ENCODE measurements at places on chromosomes 5 and 9.

DNA sequence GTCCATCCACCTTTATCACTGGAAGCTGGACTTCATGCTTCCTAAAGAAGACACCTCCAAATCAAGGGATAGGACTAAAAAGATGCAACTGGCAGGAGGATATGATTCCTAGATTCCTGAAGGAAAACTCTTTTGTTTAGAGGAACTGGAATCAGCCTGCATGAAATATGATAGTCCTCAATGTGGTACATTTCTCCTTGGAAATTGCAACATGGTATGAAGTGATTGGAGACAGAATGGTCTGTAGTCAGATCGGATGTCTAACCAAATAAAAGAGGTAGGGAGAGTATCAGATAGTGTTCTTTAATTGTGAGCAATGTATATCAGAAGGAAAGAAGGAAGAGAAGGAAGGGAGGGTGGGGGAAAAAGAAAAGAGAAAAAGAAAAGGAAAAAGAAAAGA lies 116.1 kb upstream of the FSTL4 start:
- no peaks in the 10 kb centered on the region for H3K27me3 ChIP-seq
- no peaks in the 10 kb centered on the region for H3K4me1 ChIP-seq
- no peaks in the 10 kb centered on the region for H3K36me3 ChIP-seq
- H3K4me3 ChIP-seq = no peak overlapping the region

DNA sequence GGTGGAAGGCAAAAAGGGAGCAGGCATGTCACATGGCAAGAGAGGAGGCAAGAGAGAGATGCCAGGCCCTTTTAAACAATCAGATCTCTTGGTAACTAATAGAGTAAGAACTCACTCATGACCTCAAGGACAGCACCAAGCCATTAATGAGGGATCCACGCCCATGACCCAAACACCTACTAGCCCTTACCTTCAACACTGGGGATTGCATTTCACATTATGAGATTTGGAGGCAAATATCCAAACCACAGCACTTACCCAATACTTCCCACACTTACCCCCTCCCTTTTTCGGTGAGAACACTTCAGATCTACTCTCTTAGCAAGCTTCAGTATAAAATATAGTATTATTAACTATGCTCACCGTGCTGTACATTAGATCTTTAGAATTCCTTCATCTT lies 41.9 kb downstream of the ZNF354A start:
- no peaks in the 10 kb centered on the region for H3K36me3 ChIP-seq
- H3K4me1 ChIP-seq = no peaks in the 10 kb centered on the region
- no peak overlapping the region for H3K4me3 ChIP-seq

DNA sequence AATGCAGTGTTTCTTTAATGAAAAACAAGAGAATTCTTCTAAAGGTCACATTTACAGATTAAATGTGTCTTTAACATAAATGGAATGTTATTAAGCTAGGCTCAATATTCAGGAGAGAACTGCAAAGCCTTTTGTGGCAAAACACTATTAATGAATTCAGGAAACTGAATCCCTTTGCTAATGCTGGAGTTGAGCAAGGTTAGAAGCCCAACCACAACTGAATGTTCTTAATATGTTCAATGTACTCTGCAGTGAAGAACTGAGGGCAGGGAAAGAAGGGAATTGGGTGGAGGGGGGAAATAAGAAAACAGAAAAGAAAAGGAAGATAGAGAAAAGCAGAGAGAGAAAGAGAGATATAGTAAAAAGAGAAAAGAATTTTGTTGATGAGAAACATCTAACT lies 276.7 kb upstream of the TMEM161B start:
- DNase-seq = no peak
- H3K4me1 ChIP-seq = no peaks in the 10 kb centered on the region
- H3K27ac ChIP-seq = no peak overlapping the region
- H3K36me3 ChIP-seq = no peaks in the 10 kb centered on the region
- no peak overlapping the region for H3K4me3 ChIP-seq

DNA sequence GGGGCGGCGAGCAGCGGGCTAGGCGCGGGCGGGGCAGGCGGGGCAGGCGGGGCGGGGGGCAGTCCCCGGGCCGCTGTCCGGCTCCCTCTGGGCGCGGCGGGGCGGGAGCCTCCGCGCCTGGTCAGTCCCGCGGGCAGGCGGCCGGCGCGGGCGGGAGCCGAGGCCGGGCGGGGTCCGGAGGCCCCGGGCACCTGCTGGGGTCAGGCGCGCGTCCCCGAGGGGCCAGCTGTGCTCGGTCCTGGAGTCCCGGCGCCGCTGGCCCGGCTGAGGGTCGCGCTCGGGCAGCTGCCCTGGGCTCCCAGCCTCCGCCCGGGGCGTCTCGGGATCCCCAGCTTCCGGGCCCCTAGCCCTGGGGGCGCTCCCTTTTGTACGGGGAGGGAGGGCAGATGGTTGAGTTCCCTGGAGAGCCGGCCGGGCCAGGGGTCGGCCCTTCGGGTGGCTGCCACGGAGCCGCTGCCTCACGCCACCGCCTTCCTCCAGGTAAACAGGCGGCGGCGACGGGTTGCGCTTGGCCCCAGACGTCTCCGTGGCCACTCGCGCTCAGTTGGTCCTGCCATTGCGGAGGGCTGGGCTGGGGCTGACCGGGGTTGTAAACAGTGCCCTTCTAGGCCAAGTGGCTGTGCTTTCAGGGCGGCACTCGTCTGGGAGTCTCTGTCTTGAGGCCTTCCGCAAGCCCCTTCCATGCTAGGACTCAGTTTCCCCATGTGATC lies 473 bp downstream of the ZBTB34 start:
- no peaks in the 10 kb centered on the region for H3K36me3 ChIP-seq
- peak overlapping the region; percentile 77 for H3K27ac ChIP-seq
- peaks cover 12% of the 10 kb centered on the region for H3K4me1 ChIP-seq
- DNase-seq = peak; percentile 26

GRCh38 chr9:83281306-83282255 lies 218.6 kb upstream of the RASEF start:
- no peaks in the 10 kb centered on the region for H3K36me3 ChIP-seq
- no peak overlapping the region for H3K27ac ChIP-seq
- H3K27me3 ChIP-seq = no peaks in the 10 kb centered on the region
- no peaks in the 10 kb centered on the region for H3K4me1 ChIP-seq
- H3K4me3 ChIP-seq = no peak overlapping the region

- no peaks in the 10 kb centered on the region for H3K36me3 ChIP-seq
- no peaks in the 10 kb centered on the region for H3K27me3 ChIP-seq
- H3K4me1 ChIP-seq = peaks cover 2% of the 10 kb centered on the region
- H3K4me3 ChIP-seq = no peak overlapping the region
- no peak for DNase-seq
Measured at GRCh38 chr9:78437806-78438205, 140.9 kb downstream of the PSAT1 start.

- no peaks in the 10 kb centered on the region for H3K4me1 ChIP-seq
- H3K27ac ChIP-seq = no peak overlapping the region
- H3K4me3 ChIP-seq = no peak overlapping the region
- no peaks in the 10 kb centered on the region for H3K27me3 ChIP-seq
- DNase-seq = no peak
- no peaks in the 10 kb centered on the region for H3K36me3 ChIP-seq
Measured at GRCh38 chr5:149166591-149167100, 25.4 kb downstream of the ABLIM3 start.

DNA sequence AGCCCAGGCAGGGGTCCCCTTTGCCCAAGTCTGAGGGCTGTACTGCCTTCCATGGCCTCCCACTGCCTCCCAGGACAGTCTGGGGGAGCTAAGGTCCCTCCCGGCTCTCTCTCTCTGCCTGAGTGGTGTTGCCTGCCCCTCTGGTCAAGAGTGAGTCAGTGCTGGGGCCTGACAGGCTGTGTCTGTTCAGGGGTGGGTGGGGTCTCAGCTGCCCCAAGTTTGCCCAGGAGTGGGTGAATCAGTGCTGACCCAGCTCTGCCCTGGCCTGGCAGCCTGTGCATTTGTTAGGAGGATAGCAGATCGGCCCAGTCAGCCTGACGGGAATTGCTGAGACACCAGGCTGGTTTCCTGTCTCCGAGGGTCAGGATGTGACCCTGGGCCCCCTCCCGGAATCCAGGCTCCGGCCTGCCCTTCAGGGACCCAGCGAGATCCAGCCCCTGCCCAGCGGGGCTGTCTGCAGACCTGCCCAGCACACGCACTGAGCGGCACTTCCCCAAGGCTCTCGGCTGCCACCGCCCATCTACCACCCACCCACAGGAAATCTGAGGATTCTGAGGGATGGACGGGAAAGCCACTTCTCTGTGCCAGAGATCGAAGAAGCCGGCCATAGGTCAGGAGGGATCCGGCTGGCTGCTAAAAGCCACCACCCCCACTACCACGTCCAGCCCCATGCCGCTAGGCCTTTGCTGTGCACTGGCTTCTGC lies 15.9 kb downstream of the ENG start:
- no peaks in the 10 kb centered on the region for H3K27me3 ChIP-seq
- H3K4me1 ChIP-seq = peaks cover 64% of the 10 kb centered on the region
- DNase-seq = peak; percentile 82
- no peak overlapping the region for H3K4me3 ChIP-seq

GRCh38 chr9:122084026-122084675 lies 9.0 kb downstream of the TTLL11 start:
- H3K4me3 ChIP-seq = no peak overlapping the region
- H3K27ac ChIP-seq = no peak overlapping the region
- H3K4me1 ChIP-seq = peaks cover 3% of the 10 kb centered on the region
- H3K36me3 ChIP-seq = no peaks in the 10 kb centered on the region
- no peaks in the 10 kb centered on the region for H3K27me3 ChIP-seq

- no peak for DNase-seq
- no peak overlapping the region for H3K4me3 ChIP-seq
- no peaks in the 10 kb centered on the region for H3K4me1 ChIP-seq
Measured at GRCh38 chr5:143308731-143309130, 94.8 kb downstream of the NR3C1 start.

GRCh38 chr5:75656311-75657003 lies 45.2 kb downstream of the ANKDD1B start:
- DNase-seq = no peak
- no peaks in the 10 kb centered on the region for H3K36me3 ChIP-seq
- no peaks in the 10 kb centered on the region for H3K4me1 ChIP-seq
- peak overlapping the region; percentile 29 for H3K4me3 ChIP-seq
- no peak overlapping the region for H3K27ac ChIP-seq

- H3K36me3 ChIP-seq = no peaks in the 10 kb centered on the region
- DNase-seq = no peak
- no peak overlapping the region for H3K4me3 ChIP-seq
- no peaks in the 10 kb centered on the region for H3K27me3 ChIP-seq
- no peak overlapping the region for H3K27ac ChIP-seq
- H3K4me1 ChIP-seq = no peaks in the 10 kb centered on the region
Measured at GRCh38 chr9:5876711-5877110, 14.0 kb upstream of the MLANA start.

DNA sequence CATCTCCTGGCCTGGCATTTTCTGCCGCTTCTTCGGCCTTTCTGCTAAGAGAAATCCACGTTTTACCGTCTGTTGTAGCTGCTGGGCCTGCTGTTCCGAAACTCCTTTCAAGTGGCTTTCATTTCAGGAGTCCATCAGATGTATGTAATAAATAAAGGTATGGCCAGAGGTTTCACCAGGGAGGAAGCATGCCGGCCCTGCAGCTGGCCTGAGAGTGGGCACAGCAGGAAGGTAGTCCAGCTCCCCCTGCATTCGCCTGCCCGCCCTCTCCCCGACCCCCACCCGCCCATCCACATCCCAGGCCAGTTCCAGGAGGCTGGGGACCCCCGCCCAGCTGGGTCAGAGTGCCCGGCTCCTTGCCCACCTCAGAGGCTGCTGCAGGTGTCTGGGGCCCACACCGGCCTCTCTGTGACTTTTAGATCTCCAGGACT lies 46.4 kb upstream of the EXOC3 start:
- no peak overlapping the region for H3K27ac ChIP-seq
- peak; percentile 7 for DNase-seq
- H3K4me1 ChIP-seq = peaks cover 17% of the 10 kb centered on the region
- no peaks in the 10 kb centered on the region for H3K27me3 ChIP-seq

- H3K27ac ChIP-seq = no peak overlapping the region
- no peak overlapping the region for H3K4me3 ChIP-seq
- H3K27me3 ChIP-seq = no peaks in the 10 kb centered on the region
- no peaks in the 10 kb centered on the region for H3K36me3 ChIP-seq
- no peaks in the 10 kb centered on the region for H3K4me1 ChIP-seq
Measured at GRCh38 chr5:171462928-171463861, 43.7 kb downstream of the FGF18 start.

GRCh38 chr5:173629628-173630027 lies 13.2 kb upstream of the BOD1 start:
- no peak overlapping the region for H3K27ac ChIP-seq
- no peaks in the 10 kb centered on the region for H3K27me3 ChIP-seq
- peaks cover 2% of the 10 kb centered on the region for H3K4me1 ChIP-seq
- no peak overlapping the region for H3K4me3 ChIP-seq

GRCh38 chr5:74580729-74581109 lies 59.8 kb downstream of the ENC1 start:
- no peak overlapping the region for H3K27ac ChIP-seq
- H3K27me3 ChIP-seq = no peaks in the 10 kb centered on the region
- H3K4me1 ChIP-seq = peaks cover 8% of the 10 kb centered on the region
- H3K36me3 ChIP-seq = no peaks in the 10 kb centered on the region

GRCh38 chr5:38069360-38069759 lies 189.0 kb upstream of the EGFLAM start:
- H3K4me1 ChIP-seq = peaks cover 15% of the 10 kb centered on the region
- H3K27ac ChIP-seq = peak overlapping the region; percentile 21
- DNase-seq = peak; percentile 19
- H3K4me3 ChIP-seq = no peak overlapping the region
- H3K27me3 ChIP-seq = no peaks in the 10 kb centered on the region

DNA sequence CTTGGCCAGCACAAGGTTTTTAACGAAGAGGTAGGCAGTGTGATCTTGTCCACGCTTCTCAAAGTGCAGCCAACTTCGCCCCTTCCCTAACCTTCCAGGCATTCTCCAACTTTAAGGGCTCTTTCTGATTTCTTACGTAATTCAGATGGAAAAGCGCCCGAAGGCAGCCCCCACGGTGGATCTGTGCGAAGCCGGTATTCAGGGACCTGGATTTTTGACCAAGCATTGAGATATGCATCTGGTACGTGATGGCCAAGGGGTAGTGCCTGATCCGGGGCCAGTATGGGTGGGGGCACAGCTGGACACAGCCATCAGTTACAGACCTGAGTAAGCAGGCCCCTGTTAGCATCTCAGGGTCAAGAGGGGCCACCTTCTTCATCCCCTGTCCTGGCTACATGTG lies 80.0 kb downstream of the AMBP start:
- DNase-seq = peak; percentile 20
- no peak overlapping the region for H3K4me3 ChIP-seq
- no peak overlapping the region for H3K27ac ChIP-seq
- H3K27me3 ChIP-seq = no peaks in the 10 kb centered on the region
- H3K4me1 ChIP-seq = peaks cover 13% of the 10 kb centered on the region

GRCh38 chr9:122111413-122112085 lies 18.4 kb upstream of the TTLL11 start:
- no peak overlapping the region for H3K27ac ChIP-seq
- H3K4me3 ChIP-seq = no peak overlapping the region
- no peaks in the 10 kb centered on the region for H3K27me3 ChIP-seq
- H3K4me1 ChIP-seq = no peaks in the 10 kb centered on the region

GRCh38 chr9:80072451-80072850 lies 500.7 kb downstream of the TLE4 start:
- H3K36me3 ChIP-seq = no peaks in the 10 kb centered on the region
- no peaks in the 10 kb centered on the region for H3K4me1 ChIP-seq
- H3K27me3 ChIP-seq = no peaks in the 10 kb centered on the region
- no peak overlapping the region for H3K27ac ChIP-seq
- no peak overlapping the region for H3K4me3 ChIP-seq
